ENCODE measurements at places on chromosomes 2 and 18. TPM values are rescaled to one million over a fixed set of nuclear protein-coding genes. Genes with fewer than 3 reads are reported as not detected.

Gene TMEM214
- total RNA-seq: 75.4 TPM

Gene OXER1
- 7.6 TPM for total RNA-seq

Gene SCG2
- total RNA-seq: not detected

Gene GPR155
- 3.0 TPM for total RNA-seq

Gene PDE1A
- not detected for total RNA-seq

Gene PARD6G
- 1.4 TPM for total RNA-seq

Gene AAK1
- 32.9 TPM for total RNA-seq
